ENCODE measurements at places on chromosomes 16 and 17. TPM values are rescaled to one million over a fixed set of nuclear protein-coding genes. Genes with fewer than 3 reads are reported as not detected.

SBK1 gene
- 2.6 TPM for total RNA-seq

ENPP7 gene
- total RNA-seq, result not detected

MYO1C gene
- total RNA-seq, result 77.3 TPM

HEATR9 gene
- total RNA-seq, result not detected

RNF227 gene
- 2.9 TPM for total RNA-seq

ERAL1 gene
- 49.4 TPM for total RNA-seq

PMFBP1 gene
- total RNA-seq, result 4.4 TPM

ODAD4 gene
- 0.26 TPM for total RNA-seq

FAM20A gene
- under 0.01 TPM for total RNA-seq

ZPBP2 gene
- not detected for total RNA-seq

CBLN1 gene
- total RNA-seq, result 0.26 TPM

TBC1D3H gene
- total RNA-seq, result not detected

FOXL1 gene
- not detected for total RNA-seq

- H3K4me3 ChIP-seq, result no peak overlapping the region
- no peak overlapping the region for H3K27ac ChIP-seq
- peaks cover 17% of the 10 kb centered on the region for H3K4me1 ChIP-seq
- no peaks in the 10 kb centered on the region for H3K27me3 ChIP-seq
- DNase-seq, result no peak
Observed at GRCh38 chr16:55571-56136, 2.0 kb downstream of the SNRNP25 start.

DNA sequence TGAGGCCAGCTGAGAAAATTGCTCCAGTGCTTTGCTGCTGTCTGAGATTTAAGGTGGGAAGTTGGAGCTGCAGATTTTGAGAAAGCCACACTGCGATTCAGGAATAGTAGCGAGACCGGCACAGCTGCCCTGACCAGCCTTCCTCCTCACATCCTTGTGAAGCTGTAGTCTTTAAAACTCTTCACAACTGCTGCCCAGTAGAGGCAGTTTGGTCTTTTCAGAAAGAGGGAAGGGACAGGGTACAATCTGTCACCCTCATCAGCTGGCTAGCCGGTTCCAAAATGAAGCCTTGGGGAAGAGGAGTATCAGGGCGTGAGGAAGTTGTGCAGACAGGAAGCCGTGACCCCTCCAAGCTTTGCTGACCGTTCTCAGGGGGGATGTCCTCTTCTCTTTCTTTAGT is 195.3 kb downstream of the MSI2 start:
- H3K27ac ChIP-seq, result no peak overlapping the region
- no peaks in the 10 kb centered on the region for H3K36me3 ChIP-seq
- H3K4me1 ChIP-seq, result no peaks in the 10 kb centered on the region
- DNase-seq, result no peak
- no peak overlapping the region for H3K4me3 ChIP-seq

DNA sequence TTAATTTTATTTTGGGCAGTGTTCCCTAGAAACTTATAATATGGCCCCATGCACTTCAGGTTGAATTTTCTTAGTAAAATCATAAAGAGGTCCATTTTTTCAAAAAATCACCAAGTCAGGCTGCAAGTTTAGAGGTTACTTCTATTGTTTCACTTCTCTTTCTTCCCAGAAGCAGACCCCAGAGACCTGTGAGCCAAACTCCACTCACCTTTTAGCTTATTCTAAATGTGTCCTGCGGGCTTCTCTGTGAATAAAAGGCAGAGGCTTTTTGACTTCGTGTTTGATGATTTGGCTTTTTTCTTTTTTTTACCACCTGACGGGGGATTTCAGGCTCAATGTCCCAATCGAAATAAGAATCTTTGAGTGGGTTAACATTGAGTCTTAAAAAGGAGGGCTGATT is 7.4 kb downstream of the PRKCB start:
- DNase-seq, result no peak
- H3K36me3 ChIP-seq, result no peaks in the 10 kb centered on the region
- H3K27ac ChIP-seq, result no peak overlapping the region

- no peaks in the 10 kb centered on the region for H3K4me1 ChIP-seq
- no peak overlapping the region for H3K4me3 ChIP-seq
- DNase-seq, result no peak
- H3K36me3 ChIP-seq, result no peaks in the 10 kb centered on the region
Observed at GRCh38 chr17:54680410-54680809, 220.2 kb upstream of the TOM1L1 start.

GRCh38 chr17:73516431-73516830 is 127.8 kb downstream of the SDK2 start:
- no peak for DNase-seq
- no peaks in the 10 kb centered on the region for H3K4me1 ChIP-seq
- H3K4me3 ChIP-seq, result no peak overlapping the region
- H3K36me3 ChIP-seq, result no peaks in the 10 kb centered on the region
- H3K27ac ChIP-seq, result no peak overlapping the region
- no peaks in the 10 kb centered on the region for H3K27me3 ChIP-seq

GRCh38 chr16:29789775-29790182 is 772 bp upstream of the KIF22 start:
- peak overlapping the region; percentile 86 for H3K27ac ChIP-seq
- H3K36me3 ChIP-seq, result no peaks in the 10 kb centered on the region
- no peak overlapping the region for H3K4me3 ChIP-seq
- DNase-seq, result no peak
- no peaks in the 10 kb centered on the region for H3K27me3 ChIP-seq
- H3K4me1 ChIP-seq, result peaks cover 33% of the 10 kb centered on the region

DNA sequence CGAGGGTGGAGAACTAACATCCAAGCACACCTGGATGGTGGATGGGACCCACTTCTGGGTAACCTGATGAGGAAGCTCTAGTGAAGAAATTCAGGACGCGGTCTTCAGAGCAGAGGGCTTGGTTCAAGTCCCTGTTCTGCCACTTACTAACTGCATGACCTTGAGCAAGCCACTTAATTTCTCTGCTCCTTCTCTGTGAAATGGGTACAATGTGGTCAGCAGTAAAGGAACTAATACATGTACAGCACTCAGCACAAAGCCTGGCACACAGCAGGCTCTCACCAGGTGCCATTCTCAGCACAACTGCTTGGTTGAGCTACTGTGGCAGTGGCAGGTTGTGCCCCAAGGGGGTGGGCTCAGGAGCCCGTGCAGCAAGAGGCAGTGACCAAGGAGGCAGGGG is 1.9 kb upstream of the OSBPL7 start:
- peaks cover 9% of the 10 kb centered on the region for H3K36me3 ChIP-seq
- no peak for DNase-seq
- peaks cover 22% of the 10 kb centered on the region for H3K4me1 ChIP-seq
- H3K4me3 ChIP-seq, result no peak overlapping the region
- no peak overlapping the region for H3K27ac ChIP-seq

- H3K27me3 ChIP-seq, result no peaks in the 10 kb centered on the region
- H3K36me3 ChIP-seq, result no peaks in the 10 kb centered on the region
- no peak overlapping the region for H3K27ac ChIP-seq
- no peak for DNase-seq
- H3K4me1 ChIP-seq, result peaks cover 16% of the 10 kb centered on the region
Observed at GRCh38 chr16:53631236-53632025, 72.2 kb downstream of the RPGRIP1L start.

DNA sequence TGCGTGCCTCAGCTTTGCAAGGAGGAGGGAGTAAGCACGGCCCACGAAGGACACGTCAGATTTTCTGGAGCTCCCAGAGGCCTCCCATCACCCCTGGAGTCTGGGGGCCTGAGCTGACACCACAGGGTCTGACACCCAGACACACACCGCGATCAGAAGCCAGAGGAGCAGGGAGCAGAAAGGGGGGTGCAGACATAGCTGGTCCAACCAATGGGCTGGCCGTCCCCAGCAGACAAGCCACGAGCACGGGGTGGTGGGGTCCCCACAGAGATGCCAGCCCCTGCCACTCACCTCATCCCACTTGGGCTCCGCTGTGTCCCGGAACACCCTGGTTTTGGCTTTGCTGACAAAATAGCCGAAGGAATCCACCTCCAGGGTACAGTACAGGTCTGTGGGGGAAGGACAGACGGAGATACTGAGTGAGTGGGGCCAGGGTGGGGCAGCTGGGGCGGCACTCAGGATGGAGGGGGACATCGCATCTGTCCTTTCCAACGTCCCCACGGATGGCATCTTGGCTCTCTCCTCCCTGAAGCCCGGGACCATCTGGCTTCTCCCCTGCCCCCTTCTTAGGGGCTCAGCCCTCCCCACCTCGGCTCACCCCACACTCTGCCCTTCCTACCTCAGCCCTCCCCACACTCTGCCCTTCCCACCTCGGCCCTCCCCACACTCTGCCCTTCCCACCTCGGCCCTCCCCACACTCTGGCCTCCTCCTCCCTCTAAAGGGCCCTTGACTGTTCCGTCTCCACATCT is 53.5 kb downstream of the TIMM22 start:
- DNase-seq, result no peak
- H3K4me1 ChIP-seq, result no peaks in the 10 kb centered on the region
- H3K36me3 ChIP-seq, result no peaks in the 10 kb centered on the region
- H3K27me3 ChIP-seq, result no peaks in the 10 kb centered on the region

GRCh38 chr17:40597556-40598300 is 32.5 kb upstream of the CCR7 start:
- H3K4me3 ChIP-seq, result no peak overlapping the region
- DNase-seq, result no peak
- H3K36me3 ChIP-seq, result no peaks in the 10 kb centered on the region

DNA sequence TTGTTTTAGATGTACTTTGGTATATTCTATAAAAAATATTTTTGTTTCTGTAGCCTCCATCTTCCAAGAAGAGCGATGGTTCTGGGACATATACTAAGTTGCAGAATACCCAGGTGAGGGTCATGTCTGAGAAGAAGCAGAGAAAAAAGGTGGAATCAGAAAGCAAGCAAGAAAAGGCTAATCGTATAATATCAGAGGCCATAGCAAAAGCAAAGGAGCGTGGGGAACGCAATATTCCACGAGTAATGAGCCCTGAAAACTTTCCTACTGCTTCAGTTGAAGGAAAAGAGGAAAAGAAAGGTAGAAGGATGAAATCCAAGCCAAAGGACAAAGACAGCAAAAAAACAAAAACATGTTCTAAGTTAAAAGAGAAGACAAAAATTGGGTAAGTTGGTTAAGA is 154.6 kb downstream of the CHD9 start:
- DNase-seq, result no peak
- H3K36me3 ChIP-seq, result no peaks in the 10 kb centered on the region
- H3K4me3 ChIP-seq, result no peak overlapping the region
- no peaks in the 10 kb centered on the region for H3K27me3 ChIP-seq
- no peak overlapping the region for H3K27ac ChIP-seq

DNA sequence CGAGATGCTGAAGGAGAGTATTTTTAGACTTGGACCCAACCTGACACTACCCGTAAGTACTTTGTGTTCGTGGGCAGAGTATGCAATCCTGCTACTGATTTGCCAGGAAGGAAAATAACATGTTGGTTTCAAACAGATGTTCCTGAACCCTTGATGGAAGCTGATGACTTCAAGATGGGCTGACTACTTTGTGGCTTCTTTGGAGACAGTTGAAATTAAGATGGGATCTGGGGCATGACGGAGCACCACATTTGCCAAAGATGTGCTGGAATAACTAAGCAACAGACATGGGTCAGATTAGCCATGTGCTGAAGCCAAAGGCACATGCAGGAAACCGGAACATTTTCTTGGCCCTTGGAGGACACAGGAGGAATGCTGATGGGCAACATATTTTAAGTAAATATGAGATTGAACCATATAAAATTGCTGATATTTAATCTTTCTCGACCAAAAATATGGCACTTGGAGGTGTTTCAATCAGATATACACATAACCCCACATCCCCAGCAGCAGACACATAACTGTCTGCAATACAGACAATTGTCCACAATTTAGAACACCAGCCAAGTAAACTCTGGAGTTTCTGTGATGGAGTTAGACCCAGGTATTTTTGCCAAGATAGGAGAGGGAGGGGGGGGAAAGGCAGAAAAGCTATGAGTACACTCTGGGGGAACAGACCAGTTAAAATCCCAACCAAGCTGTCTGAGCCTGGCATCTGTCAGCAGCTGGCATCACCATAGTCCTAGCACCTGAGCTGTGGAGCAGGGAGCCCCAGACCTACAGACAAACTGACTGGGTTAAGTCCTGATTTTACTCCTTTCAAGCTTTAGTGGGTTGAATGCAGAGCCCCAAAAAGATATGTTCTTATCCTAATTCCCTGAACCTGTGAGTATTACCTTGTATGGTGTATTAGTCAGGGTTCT is 329.4 kb upstream of the CDH5 start:
- peak; percentile 22 for DNase-seq
- no peaks in the 10 kb centered on the region for H3K4me1 ChIP-seq
- H3K36me3 ChIP-seq, result no peaks in the 10 kb centered on the region
- no peak overlapping the region for H3K4me3 ChIP-seq

GRCh38 chr16:51305337-51305736 is 154.3 kb upstream of the SALL1 start:
- DNase-seq, result no peak
- H3K4me1 ChIP-seq, result no peaks in the 10 kb centered on the region
- no peak overlapping the region for H3K27ac ChIP-seq
- H3K27me3 ChIP-seq, result no peaks in the 10 kb centered on the region
- no peak overlapping the region for H3K4me3 ChIP-seq
- no peaks in the 10 kb centered on the region for H3K36me3 ChIP-seq

DNA sequence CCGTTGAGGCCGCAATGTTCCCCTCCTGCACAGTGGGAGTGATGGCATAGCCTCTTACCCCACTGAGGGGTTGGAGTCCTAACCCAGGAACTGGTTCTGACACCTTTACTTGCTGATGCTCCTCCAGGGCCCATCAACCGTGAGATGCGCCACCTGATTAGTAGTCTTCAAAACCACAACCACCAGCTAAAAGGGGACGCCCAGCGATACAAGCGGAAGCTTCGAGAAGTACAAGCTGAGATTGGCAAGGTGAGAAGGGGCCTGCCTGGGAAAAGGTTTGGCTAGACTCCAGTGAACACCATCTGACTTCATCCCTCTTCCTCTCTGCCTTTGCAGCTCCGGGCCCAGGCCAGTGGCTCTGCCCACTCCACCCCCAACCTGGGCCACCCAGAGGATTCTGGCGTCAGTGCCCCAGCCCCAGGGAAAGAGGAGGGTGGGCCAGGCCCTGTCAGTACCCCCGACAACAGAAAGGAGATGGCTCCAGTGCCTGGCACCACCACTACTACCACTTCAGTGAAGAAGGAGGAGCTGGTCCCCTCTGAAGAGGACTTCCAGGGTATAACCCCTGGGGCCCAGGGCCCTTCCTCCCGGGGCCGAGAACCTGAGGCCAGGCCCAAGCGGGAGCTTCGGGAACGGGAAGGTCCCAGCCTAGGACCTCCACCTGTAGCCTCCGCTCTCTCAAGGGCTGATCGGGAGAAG is 5.8 kb downstream of the RNF40 start:
- H3K27me3 ChIP-seq, result no peaks in the 10 kb centered on the region
- H3K36me3 ChIP-seq, result peaks cover 27% of the 10 kb centered on the region
- no peak overlapping the region for H3K4me3 ChIP-seq
- no peak for DNase-seq
- peaks cover 13% of the 10 kb centered on the region for H3K4me1 ChIP-seq
- H3K27ac ChIP-seq, result no peak overlapping the region

DNA sequence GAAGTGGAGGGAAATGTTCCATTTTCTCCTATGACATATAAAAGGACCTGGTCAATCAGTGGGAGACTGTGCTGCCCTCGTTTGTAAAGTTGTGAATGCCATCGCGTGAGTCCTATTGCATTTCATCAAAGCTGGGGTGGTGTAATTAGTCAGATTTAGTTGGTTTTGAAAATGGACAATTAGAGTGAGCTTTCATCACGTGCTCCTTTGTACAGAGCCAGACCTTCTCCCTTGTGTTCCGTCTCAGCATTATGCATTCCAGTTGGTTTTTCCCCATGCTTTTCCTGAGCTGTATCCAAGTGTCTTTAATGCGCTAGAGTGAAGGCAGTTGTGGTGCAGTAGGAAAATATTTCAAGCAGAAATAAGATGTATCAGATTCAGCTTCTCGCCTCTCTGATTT is 10.4 kb downstream of the SEC14L1 start:
- H3K4me3 ChIP-seq, result no peak overlapping the region
- no peaks in the 10 kb centered on the region for H3K27me3 ChIP-seq
- no peak overlapping the region for H3K27ac ChIP-seq
- DNase-seq, result no peak
- H3K36me3 ChIP-seq, result no peaks in the 10 kb centered on the region
